Thoracic aorta (tissue), 2 donors: ENCODE measurements at places on chromosomes 7 and 10. TPM values are rescaled to one million over a fixed set of nuclear protein-coding genes. Genes with fewer than 3 reads are reported as not detected.
A peak's percentile ranks its signal among the peaks of the same experiment; 100 is the strongest.

WDR86 gene
- not detected for total RNA-seq

DNA sequence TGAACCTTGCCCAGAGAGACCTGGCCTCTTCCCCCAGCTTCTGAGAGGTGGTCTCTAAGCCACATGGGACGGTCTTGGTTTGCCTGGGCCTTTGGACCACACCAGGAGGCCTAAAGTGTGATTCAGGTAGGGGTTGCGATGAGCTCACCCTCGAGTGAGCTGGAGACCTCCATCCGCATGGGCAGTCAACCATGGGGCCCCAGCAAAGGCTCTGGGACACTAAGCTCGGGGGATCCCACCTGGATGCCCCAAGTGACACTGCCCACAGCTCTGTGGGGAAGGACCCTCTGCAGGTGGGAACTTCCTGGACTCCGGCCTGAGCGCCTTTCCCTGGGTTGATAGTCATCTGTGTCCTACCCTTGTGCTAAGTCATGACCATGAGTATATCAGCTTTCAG lies 57.1 kb upstream of the FAM20C start:
- peaks cover 3% of the 10 kb centered on the region for H3K4me1 ChIP-seq
- H3K27ac ChIP-seq, result no peak overlapping the region
- H3K36me3 ChIP-seq, result no peaks in the 10 kb centered on the region
- H3K27me3 ChIP-seq, result no peaks in the 10 kb centered on the region

DNA sequence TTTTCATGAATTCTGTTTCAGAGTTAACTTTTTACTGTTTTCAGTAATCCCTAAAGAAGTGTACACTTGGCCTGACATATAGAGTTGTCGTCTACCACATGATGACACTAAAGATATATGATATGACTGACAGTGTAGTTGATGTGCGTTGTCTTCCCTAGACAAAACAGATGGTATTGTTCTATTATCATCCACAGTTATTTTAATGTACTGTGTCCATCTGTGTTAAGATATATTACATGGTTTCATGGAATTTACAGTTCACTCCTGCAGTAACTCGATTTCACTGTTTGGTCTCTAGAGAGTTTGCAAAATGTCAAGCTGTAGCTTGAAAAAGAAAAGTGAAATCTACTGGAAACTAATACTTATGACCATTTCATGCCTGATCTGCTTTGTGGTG lies 18.1 kb downstream of the FOXP2 start:
- H3K36me3 ChIP-seq, result no peaks in the 10 kb centered on the region
- no peak for DNase-seq
- H3K27me3 ChIP-seq, result no peaks in the 10 kb centered on the region
- no peak overlapping the region for H3K27ac ChIP-seq
- H3K4me3 ChIP-seq, result no peak overlapping the region
- no peaks in the 10 kb centered on the region for H3K4me1 ChIP-seq

DNA sequence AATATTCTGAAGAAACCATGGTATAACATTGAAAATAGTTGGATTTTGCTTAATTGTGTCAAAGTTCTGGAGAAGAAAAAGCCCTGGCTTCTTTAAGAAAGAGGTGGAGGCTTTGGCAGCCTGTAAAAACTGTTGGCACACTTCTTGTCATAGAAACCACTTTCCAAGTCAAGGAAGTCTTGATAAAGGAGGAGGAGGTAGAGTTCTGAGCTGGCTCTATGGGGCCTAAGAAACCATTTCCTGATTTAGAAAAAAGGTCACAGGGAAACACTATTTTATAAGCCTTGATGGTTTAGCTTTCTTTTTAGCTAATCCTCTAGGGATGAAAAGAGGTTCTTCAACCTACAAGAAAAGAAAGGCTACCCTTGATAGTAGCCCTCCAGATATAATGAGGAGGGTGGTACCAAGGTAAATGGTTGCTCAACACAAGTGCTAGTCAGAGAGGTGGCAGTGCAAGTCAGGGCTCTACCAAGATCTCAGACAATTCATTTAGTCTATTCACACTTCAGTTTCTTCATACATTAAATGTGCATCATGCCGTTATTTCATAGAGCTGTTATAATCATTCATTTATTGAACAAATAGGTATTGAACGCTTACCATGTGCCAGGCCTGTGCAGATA lies 346.9 kb downstream of the RNLS start:
- H3K36me3 ChIP-seq, result no peaks in the 10 kb centered on the region
- H3K27ac ChIP-seq, result peak overlapping the region; percentile 9
- no peak overlapping the region for H3K4me3 ChIP-seq
- peaks cover 5% of the 10 kb centered on the region for H3K4me1 ChIP-seq
- no peaks in the 10 kb centered on the region for H3K27me3 ChIP-seq

- no peaks in the 10 kb centered on the region for H3K36me3 ChIP-seq
- H3K4me3 ChIP-seq, result no peak overlapping the region
- no peaks in the 10 kb centered on the region for H3K4me1 ChIP-seq
- H3K27ac ChIP-seq, result no peak overlapping the region
- DNase-seq, result no peak
Measured at GRCh38 chr7:68684246-68684839, 913.9 kb upstream of the AUTS2 start.

- no peak overlapping the region for H3K4me3 ChIP-seq
- no peaks in the 10 kb centered on the region for H3K4me1 ChIP-seq
- DNase-seq, result no peak
Measured at GRCh38 chr7:100141555-100141949, 7.2 kb upstream of the LAMTOR4 start.
